Epithelial cell of umbilical artery (primary cell): ENCODE measurements at places on chromosomes 11 and 22. TPM values are rescaled to one million over a fixed set of nuclear protein-coding genes. Genes with fewer than 3 reads are reported as not detected.

The KCTD21 gene
- total RNA-seq = 3.8 and 3.9 TPM in 2 replicates

The HPX gene
- total RNA-seq = not detected in 2 replicates

The OR6T1 gene
- not detected in 2 replicates for total RNA-seq

The SLC22A6 gene
- not detected in 2 replicates for total RNA-seq

The IGLL1 gene
- total RNA-seq = not detected in 2 replicates

The SCN4B gene
- under 0.01 and 0.15 TPM in 2 replicates for total RNA-seq

The IFT27 gene
- 21.4 and 28.4 TPM in 2 replicates for total RNA-seq

The SLC43A1 gene
- total RNA-seq = 13.6 and 17.2 TPM in 2 replicates

The MYO7A gene
- 0.65 and 0.76 TPM in 2 replicates for total RNA-seq

The OR51B5 gene
- not detected in 2 replicates for total RNA-seq
